ENCODE measurements at places on chromosomes 7 and 10.

- DNase-seq, result no peak
Measured at GRCh38 chr10:48595539-48595932, 9.3 kb downstream of the ARHGAP22 start.

DNA sequence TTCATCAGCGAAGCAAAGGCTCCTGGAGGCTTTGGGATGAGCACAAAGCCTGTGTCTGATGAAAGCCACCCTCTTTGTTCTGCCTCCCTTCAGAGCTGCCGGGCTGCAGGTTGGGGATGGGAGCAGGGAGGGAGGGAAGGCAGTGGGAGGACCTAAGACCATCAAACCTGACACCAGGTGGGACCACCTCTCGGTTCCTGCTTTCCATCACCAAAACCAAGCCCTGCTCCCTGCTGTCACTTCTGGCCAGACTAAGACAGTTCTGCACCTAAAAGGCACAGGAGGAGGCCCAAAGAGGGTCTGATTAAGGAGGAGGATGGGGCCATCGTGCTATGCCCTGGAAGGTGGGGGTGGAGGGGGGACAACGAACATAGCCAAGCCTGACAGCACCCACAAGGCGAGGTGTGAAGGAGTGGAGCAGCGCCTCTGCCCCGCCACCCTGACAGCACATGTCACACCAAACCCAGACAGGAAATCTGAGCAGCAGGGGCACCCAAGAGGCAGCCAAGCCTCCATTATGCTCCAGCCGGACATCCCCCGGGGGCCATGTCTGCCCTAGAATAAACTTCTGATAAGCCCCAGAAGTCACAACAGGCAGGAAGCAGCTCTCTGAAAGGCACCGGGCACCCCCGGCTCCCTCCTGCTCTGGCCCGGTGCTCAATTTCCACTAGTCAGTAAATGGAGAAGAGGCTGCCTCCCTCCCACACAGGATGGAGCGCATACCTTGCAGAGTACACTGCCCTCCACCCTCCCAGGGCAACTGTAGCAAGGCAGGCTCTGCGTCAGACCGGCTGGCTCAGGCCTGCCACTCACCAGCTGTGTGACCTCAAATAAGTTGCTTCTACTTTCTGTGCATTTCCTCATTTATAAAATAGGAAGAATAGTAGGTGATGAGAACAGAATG is 48.9 kb downstream of the DLG5 start:
- no peak for DNase-seq

DNA sequence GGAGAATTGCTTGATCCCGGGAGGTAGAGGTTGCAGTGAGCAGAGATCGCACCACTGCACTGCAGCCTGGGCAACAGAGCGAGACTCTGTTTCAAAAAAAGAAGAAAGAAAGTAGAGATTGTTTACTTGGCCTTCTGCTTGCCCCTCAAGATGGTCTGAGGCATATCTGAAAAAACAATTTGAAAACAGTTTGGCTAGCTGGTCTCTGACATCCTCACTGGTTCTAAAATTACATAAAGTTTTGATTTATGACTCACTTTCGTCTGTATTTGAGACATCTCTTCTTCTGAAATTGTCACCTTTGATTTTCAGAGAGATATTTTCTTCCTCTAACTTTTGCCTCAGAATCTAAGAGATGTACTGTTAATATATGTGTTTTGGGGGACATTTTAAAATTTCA is 49.6 kb upstream of the HELLS start:
- DNase-seq, result no peak

GRCh38 chr10:48589266-48589665 is 15.6 kb downstream of the ARHGAP22 start:
- no peak for DNase-seq

Data from stimulated activated CD4-positive, alpha-beta T cell treated with anti-CD3 and anti-CD28 coated beads, TNF-alpha, amount 100 ng/mL, for 24 hours (primary cell).